T-helper 17 cell (primary cell): ENCODE measurements at places on chromosomes 3 and 15.
A peak's percentile ranks its signal among the peaks of the same experiment; 100 is the strongest.

DNA sequence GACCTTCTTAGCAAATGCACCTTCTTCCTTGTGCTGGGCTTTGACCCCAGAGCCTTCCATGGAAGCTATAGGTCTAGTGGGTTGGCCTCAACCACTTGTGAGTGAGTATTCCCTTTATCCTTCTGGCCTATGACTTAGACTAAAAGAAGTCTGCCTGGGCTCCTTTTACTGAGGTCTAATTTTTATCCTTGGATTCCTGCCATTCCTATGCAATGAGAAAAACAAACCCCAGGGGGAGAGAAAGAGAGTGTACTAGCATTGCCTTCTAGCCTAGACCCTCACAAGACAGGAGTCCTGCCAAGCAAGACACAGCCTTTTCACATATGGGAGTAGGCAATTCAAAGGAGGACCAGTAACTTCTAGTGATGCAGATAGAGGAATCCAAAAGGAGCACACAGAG, 155.4 kb downstream of the PPM1L start:
- no peaks in the 10 kb centered on the region for H3K36me3 ChIP-seq
- no peak overlapping the region for H3K27ac ChIP-seq
- DNase-seq = no peak
- no peak overlapping the region for H3K4me3 ChIP-seq
- H3K27me3 ChIP-seq = no peaks in the 10 kb centered on the region

- H3K27ac ChIP-seq = no peak overlapping the region
- H3K4me3 ChIP-seq = no peak overlapping the region
- peak; percentile 7 for DNase-seq
- peaks cover 40% of the 10 kb centered on the region for H3K27me3 ChIP-seq
- H3K4me1 ChIP-seq = peaks cover 6% of the 10 kb centered on the region
Measured at GRCh38 chr3:87771337-87772192, 287.2 kb downstream of the CGGBP1 start.

- H3K36me3 ChIP-seq = peaks cover 4% of the 10 kb centered on the region
- H3K4me1 ChIP-seq = peaks cover 8% of the 10 kb centered on the region
- peaks cover 43% of the 10 kb centered on the region for H3K27me3 ChIP-seq
- H3K27ac ChIP-seq = no peak overlapping the region
- no peak for DNase-seq
Measured at GRCh38 chr3:48399387-48400172, 27.6 kb downstream of the FBXW12 start.

DNA sequence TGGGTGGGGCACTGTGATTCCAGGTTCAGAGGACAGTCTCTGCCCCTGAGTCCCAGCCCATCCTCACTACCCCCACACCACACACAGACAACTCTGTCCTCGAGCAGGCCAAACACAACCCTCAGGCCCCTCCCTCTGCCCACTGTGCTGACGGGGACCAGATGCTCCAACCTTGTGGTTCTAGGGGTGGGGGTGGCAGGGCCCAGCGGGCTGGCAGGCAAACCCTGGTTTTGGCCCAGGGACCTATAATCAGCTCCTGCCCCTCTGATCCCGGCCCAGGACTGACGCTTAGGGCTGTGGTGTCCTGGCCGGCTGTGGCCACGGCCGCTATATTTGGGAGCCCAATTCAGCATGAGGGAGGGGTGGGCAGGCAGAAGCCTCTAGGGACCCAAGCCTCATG, 5.0 kb upstream of the MYL3 start:
- H3K27ac ChIP-seq = no peak overlapping the region
- peaks cover 3% of the 10 kb centered on the region for H3K36me3 ChIP-seq
- DNase-seq = no peak
- H3K27me3 ChIP-seq = peaks cover 36% of the 10 kb centered on the region
- H3K4me1 ChIP-seq = no peaks in the 10 kb centered on the region
- no peak overlapping the region for H3K4me3 ChIP-seq

GRCh38 chr3:68228856-68229255, 574.4 kb upstream of the SUCLG2 start:
- no peak overlapping the region for H3K4me3 ChIP-seq
- no peak overlapping the region for H3K27ac ChIP-seq
- H3K36me3 ChIP-seq = no peaks in the 10 kb centered on the region
- peaks cover 2% of the 10 kb centered on the region for H3K4me1 ChIP-seq
- DNase-seq = no peak

GRCh38 chr3:44477312-44478030, at the start of gene ZNF445:
Gene ZNF445 (minus strand): TSS chr3:44477670. CDS start chr3:44455549, 22,121 bp downstream.
- H3K4me1 ChIP-seq = peaks cover 25% of the 10 kb centered on the region
- H3K4me3 ChIP-seq = peak within 1 kb of the TSS; percentile 93
- H3K27me3 ChIP-seq = no peaks in the 10 kb centered on the region
- peak within 1 kb of the TSS; percentile 72 for H3K27ac ChIP-seq
- H3K36me3 ChIP-seq = no peaks in the 10 kb centered on the region

GRCh38 chr3:33027091-33027490, 69.9 kb downstream of the GLB1 start:
- H3K4me1 ChIP-seq = peaks cover 35% of the 10 kb centered on the region
- no peak for DNase-seq
- peak overlapping the region; percentile 56 for H3K27ac ChIP-seq
- peaks cover 2% of the 10 kb centered on the region for H3K36me3 ChIP-seq
- H3K27me3 ChIP-seq = no peaks in the 10 kb centered on the region

DNA sequence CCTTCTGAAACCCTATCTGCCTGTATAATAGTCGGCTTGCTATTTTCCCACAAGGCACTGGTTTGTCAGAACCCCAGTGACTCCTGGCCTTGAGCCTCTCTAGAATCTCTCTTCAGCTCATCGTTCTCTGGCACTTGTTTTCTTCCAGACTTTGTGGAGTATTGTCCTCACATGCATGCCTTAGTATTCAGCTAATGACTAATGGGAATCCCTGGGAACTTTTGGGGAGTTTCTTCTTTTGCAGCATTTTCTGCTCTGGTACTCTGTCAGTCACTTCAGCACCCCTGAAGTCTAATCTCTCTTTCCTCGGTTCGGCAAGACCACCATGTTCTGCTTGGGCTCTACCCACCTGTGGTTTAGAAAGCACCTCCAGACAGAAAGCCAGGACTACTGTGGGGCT, 35.8 kb upstream of the THRB start:
- DNase-seq = no peak
- no peaks in the 10 kb centered on the region for H3K36me3 ChIP-seq
- H3K27me3 ChIP-seq = no peaks in the 10 kb centered on the region
- no peaks in the 10 kb centered on the region for H3K4me1 ChIP-seq
- no peak overlapping the region for H3K27ac ChIP-seq

GRCh38 chr3:48765376-48765775, 48.4 kb upstream of the IP6K2 start:
- no peak for DNase-seq
- no peaks in the 10 kb centered on the region for H3K4me1 ChIP-seq
- H3K36me3 ChIP-seq = peaks cover 9% of the 10 kb centered on the region

- no peaks in the 10 kb centered on the region for H3K36me3 ChIP-seq
- H3K27me3 ChIP-seq = peaks cover 26% of the 10 kb centered on the region
- no peak overlapping the region for H3K27ac ChIP-seq
- peaks cover 5% of the 10 kb centered on the region for H3K4me1 ChIP-seq
- DNase-seq = no peak
- no peak overlapping the region for H3K4me3 ChIP-seq
Measured at GRCh38 chr15:95295363-95295762, 1035.1 kb upstream of the NR2F2 start.

DNA sequence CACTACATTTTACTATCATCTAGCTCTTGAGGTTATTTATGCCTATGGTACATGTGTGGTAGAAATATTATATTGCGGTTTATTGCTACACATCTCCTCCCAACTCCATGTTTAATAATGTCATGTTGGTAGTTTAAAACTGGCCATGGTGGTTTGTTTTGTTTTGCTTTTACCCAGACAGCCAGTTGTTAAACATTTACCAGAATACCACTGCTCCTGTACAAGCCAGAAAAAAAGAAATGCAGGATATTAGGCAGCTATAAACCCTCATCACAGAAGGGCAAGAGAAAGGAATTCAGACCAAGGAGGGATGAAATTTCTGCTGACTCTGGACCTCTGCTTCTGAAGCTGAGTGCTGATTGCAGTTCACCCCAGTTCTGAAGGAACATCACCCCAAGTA, 451.8 kb upstream of the IL12A start:
- H3K4me1 ChIP-seq = no peaks in the 10 kb centered on the region
- H3K36me3 ChIP-seq = no peaks in the 10 kb centered on the region
- no peaks in the 10 kb centered on the region for H3K27me3 ChIP-seq

DNA sequence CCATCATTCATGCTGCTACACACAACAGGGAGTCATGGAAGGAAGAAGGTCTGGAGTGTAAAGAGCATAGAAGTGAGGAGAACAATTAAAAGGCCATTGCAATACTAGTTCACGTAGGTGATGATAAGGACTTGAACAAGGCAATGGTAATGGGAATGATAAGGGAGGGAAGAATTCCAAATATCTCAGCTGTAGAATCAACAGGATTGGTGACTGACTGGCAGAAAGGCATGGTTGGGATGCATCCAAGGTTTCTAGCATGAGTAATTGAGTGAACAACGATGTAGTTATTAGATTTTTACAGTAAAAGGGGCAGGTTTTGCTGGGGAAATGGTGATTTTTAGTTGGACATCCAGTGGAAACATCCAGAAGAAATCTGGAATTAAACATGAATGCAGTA, 2.4 kb upstream of the SEC62 start:
- no peak for DNase-seq
- peaks cover 4% of the 10 kb centered on the region for H3K27me3 ChIP-seq
- H3K4me3 ChIP-seq = no peak overlapping the region
- H3K27ac ChIP-seq = no peak overlapping the region
- peaks cover 3% of the 10 kb centered on the region for H3K36me3 ChIP-seq

- no peak overlapping the region for H3K4me3 ChIP-seq
- no peak overlapping the region for H3K27ac ChIP-seq
- DNase-seq = no peak
- H3K4me1 ChIP-seq = no peaks in the 10 kb centered on the region
Measured at GRCh38 chr3:159486580-159486979, 502.1 kb upstream of the IL12A start.

DNA sequence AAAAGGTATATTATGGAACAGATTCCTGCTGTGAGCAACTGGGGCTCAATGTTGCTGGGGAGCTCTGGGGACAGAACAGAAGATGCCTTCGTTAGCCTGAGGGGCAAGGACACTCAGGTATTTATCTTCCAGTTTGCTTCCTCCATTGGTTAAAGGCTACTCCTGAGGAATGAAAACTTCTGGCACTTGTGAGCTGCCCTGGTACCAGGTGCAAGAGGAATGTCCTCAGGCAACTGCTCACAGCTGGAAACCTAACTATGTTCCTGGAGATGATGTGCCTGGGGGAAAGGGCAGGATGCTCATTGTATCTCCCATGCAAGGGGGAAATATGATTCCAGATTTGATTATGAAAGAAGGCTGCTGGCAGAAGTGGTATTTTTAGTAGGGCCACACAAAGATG, 54.0 kb upstream of the BBX start:
- no peak overlapping the region for H3K27ac ChIP-seq
- peaks cover 2% of the 10 kb centered on the region for H3K4me1 ChIP-seq
- H3K4me3 ChIP-seq = no peak overlapping the region
- peaks cover 7% of the 10 kb centered on the region for H3K36me3 ChIP-seq

GRCh38 chr3:4805662-4806061, 173.6 kb upstream of the BHLHE40 start:
- H3K27ac ChIP-seq = peak overlapping the region; percentile 81
- no peak for DNase-seq
- H3K4me3 ChIP-seq = peak overlapping the region; percentile 1
- H3K4me1 ChIP-seq = peaks cover 36% of the 10 kb centered on the region
- peaks cover 14% of the 10 kb centered on the region for H3K36me3 ChIP-seq

- no peaks in the 10 kb centered on the region for H3K4me1 ChIP-seq
- peaks cover 4% of the 10 kb centered on the region for H3K36me3 ChIP-seq
- no peak overlapping the region for H3K27ac ChIP-seq
- peaks cover 30% of the 10 kb centered on the region for H3K27me3 ChIP-seq
Measured at GRCh38 chr3:57017459-57017845, 43.0 kb upstream of the SPATA12 start.

GRCh38 chr3:191628571-191628970, 167.6 kb downstream of the PYDC2 start:
- H3K27me3 ChIP-seq = no peaks in the 10 kb centered on the region
- H3K36me3 ChIP-seq = no peaks in the 10 kb centered on the region
- no peak for DNase-seq
- H3K4me3 ChIP-seq = no peak overlapping the region
- no peaks in the 10 kb centered on the region for H3K4me1 ChIP-seq

DNA sequence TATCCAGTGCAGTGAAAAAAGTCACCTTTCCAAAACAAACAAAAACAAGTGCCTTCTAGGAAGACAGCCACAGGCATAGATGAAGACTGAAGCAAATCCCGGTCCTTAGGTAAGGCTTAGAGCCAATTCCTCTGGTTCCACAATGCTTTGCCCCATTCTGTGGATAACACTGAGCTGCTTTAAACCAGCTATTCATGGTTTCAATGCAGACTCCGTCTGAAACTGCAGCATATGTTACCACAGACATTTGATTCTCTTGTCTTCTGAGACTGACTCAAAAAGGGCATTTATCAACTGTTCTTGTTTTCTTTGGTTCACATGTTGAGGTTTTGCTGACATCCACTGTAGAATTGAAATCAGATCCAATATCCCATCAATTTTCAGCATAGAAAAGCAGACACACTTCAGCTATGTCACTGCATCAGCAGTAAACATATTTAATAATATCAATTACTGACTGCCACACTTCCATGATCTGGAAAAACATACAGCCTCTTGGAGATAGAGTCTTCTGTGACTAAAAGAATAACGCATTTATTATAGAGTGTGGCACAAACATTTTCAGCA, 659.3 kb downstream of the ROBO2 start:
- H3K27ac ChIP-seq = no peak overlapping the region

DNA sequence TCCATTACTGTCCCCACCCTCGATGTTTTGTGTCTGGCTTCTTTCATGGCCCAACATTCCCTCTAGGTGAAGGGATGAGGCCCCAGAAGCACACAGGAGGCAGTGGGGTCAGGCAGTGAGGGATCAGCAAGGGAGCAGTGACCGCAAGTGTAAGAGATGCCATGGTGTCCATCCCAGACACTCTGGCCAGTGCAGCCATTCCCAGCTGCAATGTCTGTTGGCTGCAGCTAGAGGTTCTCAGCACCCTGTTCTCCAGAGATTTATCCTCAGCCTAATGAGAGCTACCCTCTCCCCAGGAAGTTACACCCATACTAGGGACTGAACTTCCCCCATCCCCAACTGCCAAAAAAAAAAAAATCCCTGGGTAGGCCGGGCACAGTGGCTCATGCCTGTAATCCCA, 40.2 kb downstream of the TRANK1 start:
- peak overlapping the region; percentile 99 for H3K27ac ChIP-seq
- H3K36me3 ChIP-seq = peaks cover 5% of the 10 kb centered on the region
- H3K27me3 ChIP-seq = no peaks in the 10 kb centered on the region
- no peak for DNase-seq
- H3K4me1 ChIP-seq = peaks cover 60% of the 10 kb centered on the region
- H3K4me3 ChIP-seq = peak overlapping the region; percentile 72

GRCh38 chr15:61983081-61983480, 77.2 kb downstream of the VPS13C start:
- H3K4me1 ChIP-seq = peaks cover 15% of the 10 kb centered on the region
- H3K27ac ChIP-seq = no peak overlapping the region
- no peak overlapping the region for H3K4me3 ChIP-seq
- peaks cover 9% of the 10 kb centered on the region for H3K36me3 ChIP-seq

- no peak overlapping the region for H3K4me3 ChIP-seq
- no peak for DNase-seq
- H3K27me3 ChIP-seq = no peaks in the 10 kb centered on the region
- H3K36me3 ChIP-seq = no peaks in the 10 kb centered on the region
- H3K4me1 ChIP-seq = no peaks in the 10 kb centered on the region
- H3K27ac ChIP-seq = no peak overlapping the region
Measured at GRCh38 chr3:63192248-63192647, 85.9 kb upstream of the SYNPR start.
